ENCODE measurements at places on chromosomes 5 and 9. TPM values are rescaled to one million over a fixed set of nuclear protein-coding genes. Genes with fewer than 3 reads are reported as not detected.

Gene FAM153A
- total RNA-seq, result 3.7 TPM

DNA sequence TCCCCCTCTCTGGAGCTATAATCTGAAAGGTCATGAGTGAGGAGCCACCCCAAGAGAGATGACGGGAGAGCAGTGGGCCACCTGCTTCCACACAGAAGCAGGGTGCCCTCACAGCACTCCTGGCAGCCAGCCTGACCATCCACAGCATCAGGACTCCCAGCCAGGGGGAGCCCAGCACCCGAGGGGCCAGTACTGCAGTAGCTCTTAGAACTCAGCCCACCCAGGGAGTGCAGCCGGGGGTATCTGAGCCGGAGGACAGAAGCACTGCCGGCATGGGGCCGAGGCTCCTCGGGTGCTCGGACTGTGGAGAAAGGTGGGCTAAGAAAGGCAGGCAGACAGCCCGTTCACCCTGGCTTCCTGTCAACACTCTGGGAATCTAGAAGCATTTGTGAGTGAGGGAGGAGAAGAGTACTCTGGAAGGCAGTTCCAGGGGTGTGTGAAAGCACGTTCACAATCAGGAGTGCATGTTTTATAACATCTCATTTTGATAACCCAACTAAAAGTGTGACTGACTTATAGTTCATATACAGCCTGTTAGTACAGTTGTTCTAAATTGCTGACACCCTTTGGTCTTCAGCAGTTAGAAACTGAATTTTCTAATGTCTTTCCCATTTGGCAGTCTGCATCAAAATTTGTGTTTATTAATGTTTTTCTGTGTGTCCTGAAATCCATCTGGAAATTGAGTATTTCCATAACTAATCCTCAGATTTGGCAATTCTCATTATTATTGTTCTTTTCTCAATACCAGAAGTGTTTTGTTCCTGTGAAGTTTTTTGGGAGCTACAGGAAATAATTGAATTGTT lies 25.9 kb upstream of the ASPN start:
- no peak for DNase-seq

Gene PCDHB13
- total RNA-seq, result 2.9 TPM

- no peak for DNase-seq
Observed at GRCh38 chr5:31598640-31599611, 40.0 kb upstream of the PDZD2 start.

Gene ZNF366
- 13.6 TPM for total RNA-seq

- no peak for DNase-seq
Observed at GRCh38 chr5:160485364-160485969, 63.8 kb downstream of the PTTG1 start.

DNA sequence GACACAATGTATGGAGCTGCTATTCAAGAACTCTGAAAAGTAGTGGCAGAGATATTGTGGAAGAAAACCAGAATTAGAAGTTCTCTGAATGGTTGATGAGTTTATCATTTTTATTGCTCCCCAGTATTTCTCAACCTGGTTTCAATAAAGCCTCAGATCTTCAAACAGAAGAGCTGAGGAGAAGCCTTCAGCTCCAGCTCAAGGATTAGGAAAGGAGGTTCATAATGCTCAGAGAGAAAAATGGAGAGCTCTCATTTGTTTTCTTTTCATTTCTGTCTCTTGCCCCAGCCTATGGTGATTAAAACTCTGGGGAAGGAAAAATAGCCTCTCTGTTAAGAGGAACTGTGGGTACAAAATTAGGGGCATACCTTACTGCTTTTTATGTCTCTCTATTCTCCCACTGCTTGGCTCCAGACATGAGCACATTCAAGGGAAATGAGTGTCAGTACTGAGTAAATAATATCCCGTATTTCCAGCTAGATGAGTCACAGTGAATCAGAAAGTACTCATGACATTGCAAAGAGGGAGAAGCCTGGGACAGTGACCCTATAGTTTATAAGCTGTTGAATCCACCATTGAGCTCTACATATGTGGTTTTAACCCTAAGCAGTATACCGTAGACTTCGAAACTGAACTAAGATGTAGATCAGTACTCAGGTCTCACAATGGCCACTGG lies 138.1 kb downstream of the EMB start:
- no peak for DNase-seq

DNA sequence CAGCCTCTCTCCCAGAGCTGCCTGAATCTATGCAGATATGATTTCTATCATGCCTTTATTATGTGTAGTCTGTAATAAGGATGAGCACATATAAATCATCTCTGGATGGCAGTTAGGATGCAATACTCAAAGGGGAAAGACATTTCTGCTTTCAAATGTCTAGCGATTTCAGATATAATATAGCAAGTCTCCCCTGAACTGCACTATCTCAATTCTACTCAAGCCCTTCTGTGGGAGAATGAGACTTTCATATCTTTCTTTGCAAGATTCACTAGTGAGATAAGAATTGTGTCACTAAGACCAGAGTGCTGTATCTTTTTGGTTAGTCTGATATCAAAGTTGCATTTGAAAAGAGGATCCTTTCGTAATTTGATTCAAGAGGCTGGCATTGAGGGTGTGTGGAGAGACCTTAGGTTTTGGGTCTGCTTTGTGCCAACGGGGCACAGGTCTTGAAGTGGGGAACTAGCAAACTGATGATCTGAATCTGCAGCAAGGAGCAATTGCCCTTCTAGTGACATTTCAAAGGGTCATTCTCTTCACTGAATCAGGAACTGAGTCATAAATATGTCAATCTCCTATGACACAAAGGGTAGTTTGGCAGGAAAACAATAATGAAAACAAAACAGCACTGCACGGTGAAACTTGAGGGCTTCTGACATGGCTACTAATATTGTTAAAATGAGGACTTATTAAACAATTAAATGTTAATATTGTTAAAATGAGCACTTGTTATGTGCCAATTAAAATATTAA lies 305.5 kb upstream of the CLINT1 start:
- no peak for DNase-seq

- no peak for DNase-seq
Observed at GRCh38 chr9:126071076-126071750, 255.4 kb upstream of the MVB12B start.

- no peak for DNase-seq
Observed at GRCh38 chr5:34622098-34622400, 34.1 kb upstream of the RAI14 start.

Gene GPRIN1
- 1.4 TPM for total RNA-seq
